ENCODE measurements at places on chromosomes 6 and 20.

- no peak for DNase-seq
These were observed 46.4 kb downstream of the TNFAIP3 start for GRCh38 chr6:137913434-137913833.

DNA sequence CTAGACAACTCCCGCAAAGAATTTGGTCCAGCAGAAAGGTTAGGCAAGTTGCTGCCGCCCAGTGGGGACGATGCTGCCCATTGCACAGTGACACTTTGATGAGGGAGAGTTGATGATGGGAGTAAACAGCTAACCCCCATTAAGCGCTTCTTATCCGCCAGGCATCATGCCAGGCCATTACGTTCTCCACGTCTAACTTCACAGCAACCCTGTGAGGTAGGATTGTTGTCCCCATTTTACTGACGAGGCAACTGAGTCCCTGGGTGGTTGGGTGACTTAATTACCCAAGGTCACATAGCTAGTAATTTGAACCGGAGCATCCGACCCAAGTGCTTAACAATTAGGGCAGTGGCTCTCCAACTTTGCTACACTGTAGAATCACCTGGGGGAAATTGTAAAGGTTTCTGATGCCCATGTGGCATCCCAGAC is 738 bp downstream of the RALGAPB start:
- DNase-seq: no peak

- peak; percentile 82 for DNase-seq
These were observed 285.8 kb upstream of the SUPT3H start for GRCh38 chr6:45663251-45664221.

- no peak for DNase-seq
These were observed 19.0 kb upstream of the SERINC3 start for GRCh38 chr20:44540834-44541233.

- DNase-seq: peak; percentile 81
These were observed 628 bp downstream of the NKAIN4 start for GRCh38 chr20:63253438-63254231.

DNA sequence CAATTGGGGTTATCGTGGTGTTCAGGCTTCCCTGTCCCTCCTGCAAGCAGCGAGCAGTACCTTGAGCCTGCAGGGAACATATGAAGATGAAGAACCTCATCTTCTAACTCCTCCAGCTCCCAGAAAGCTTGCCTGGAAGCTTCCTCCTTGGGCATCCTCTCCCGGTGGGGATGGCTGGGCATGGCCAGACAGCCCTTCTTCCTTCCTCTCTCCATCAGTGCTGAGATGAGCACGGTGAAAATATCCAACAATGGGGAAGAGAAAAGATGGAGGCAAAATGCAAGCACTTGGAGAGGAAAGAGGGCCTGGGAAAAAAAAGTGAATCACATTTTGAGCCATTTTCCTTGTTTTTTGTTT is 107.7 kb upstream of the FOXA2 start:
- DNase-seq: no peak

DNA sequence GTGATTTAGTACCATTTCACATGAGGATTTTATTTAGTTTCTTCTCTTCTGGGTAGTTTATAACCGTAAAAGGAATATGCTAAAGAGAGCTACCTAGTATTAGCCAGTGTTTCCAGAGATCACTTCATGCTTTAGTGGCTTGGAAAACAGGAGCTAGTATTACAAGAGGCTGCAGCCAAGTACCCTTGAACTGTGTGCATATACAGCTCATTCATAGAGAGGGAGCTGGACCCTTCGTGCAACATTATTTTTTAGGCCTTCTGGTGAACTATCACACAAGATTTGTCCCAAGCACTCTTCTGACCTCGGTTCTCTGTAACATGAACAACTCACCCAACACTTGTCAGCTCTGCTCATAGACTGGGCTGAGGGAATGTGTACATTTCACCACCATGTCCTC is 74.9 kb upstream of the RIN2 start:
- no peak for DNase-seq

DNA sequence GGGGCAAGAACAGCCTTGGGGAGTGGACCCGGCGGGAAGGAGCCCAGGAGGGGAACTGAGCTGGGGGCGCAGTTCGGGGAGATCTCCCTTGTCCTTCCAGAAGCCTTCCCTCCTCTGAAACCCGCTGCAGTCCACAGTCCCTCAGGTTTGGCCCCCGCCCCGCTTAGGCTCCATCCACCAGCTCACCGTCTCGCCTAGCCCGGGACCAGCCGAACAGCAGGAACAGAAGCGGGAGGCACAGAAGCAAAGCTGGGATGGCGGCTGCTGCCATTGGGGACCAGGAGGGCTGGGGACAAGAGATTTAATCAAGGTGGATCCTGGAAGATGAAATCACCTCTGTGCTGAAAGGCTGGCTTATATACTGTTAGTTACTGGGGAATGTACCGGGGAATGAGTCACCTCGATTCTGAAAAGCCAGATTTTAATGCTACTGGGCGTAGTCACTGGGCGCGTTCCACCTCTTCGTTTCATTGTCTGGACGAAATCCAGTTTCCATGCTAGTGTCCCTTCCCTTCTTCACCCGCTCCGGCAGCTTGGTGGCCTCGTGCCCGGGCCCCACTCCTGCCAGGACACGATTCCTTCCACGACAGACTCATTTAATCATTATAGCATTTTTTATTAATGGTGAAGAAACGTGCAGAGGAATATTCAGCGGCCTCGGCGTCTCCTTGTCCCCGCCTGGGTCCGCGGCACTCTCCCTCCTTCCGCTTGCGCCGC is at the start of gene RAET1L:
Gene RAET1L (minus strand): TSS at position 332 of the 717 bp plus-strand sequence. CDS start 61 bp downstream, at position 271.
- no peak for DNase-seq

- no peak for DNase-seq
These were observed 324.2 kb upstream of the RUNX2 start for GRCh38 chr6:45003961-45004360.

DNA sequence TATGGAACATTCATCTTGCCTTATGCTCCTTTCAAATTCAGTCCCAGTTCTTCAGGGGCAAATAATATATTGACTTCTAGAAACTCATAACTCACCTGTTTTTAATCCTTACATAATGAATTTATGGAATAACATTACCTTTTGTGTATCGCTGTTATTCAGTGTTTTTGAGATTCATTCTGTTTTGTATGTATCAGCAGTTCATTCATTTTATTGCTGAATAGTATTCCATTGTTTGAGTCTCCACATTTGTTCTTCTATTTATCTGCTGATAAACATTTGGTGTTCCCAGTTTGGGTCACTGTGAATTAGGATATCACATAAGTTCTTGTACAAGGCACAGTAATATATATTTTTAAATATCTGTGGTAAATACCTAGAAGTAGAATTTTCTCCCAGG is 5.1 kb downstream of the SEMG2 start:
- no peak for DNase-seq

- DNase-seq: no peak
These were observed 90.3 kb downstream of the FYN start for GRCh38 chr6:111782887-111783466.

- no peak for DNase-seq
These were observed 366.1 kb downstream of the MAFB start for GRCh38 chr20:40322941-40323340.

- DNase-seq: no peak
These were observed 72.3 kb upstream of the SMLR1 start for GRCh38 chr6:130754786-130755367.

GRCh38 chr6:122289762-122290539 is 109.5 kb upstream of the HSF2 start:
- peak; percentile 31 for DNase-seq

DNA sequence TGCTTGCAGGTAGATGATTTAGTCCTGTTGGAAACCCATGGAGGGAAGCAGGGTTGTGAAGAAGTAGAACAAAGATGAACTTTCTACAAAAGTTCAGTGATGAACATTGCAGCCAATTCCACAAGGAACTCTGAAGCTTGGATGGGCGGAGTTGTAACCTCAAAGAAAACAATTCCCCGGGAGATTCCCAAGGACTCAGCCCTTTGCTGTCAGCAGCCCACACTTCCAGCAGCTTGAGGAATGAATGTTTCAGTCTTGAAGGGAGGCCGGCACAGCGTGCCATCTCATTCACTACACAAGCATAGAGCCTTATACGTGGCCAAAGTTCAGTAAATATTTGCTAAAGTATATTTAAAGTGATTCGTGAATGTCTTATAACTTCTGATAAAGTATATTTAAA is 269.4 kb downstream of the NKAIN2 start:
- no peak for DNase-seq

DNA sequence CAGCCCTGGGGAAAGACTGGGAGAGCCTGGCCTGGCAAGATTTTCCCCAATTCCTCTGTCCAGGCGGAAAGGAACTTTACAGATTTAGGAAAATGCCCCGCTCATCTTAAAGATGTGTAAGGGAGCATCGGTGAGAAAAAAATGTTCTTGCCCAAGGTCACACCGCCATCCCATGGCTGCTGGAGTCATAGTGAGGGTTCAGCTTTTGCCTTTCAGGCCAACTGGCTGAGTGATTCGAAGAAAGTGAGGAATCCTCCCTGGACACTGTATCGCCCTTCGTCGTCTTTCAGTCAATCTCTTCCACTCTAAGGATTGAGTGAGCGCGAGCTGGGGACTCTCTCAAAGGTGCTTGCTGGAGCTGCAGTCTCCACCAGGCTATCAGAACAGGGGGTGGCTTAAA is 1.4 kb downstream of the WFDC2 start:
- no peak for DNase-seq

DNA sequence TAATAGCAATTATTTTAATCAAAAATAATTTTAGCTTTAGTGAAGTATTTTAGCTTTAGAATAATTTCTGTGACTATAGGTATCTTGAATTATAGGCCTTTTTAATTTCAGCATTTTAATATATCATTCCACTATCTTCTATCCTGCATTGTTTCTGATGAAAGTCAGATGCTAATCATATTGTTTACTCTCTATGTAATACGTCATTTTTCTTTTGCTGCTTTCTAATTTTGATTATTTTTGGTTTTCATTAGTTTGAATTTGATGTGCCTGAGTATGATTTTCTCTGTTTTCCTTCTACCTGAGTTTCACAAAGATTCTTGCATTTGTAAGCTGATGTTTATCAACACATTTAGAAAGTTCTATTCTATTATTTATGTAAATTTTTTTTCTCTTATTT is 17.4 kb upstream of the ADGRG6 start:
- no peak for DNase-seq

- no peak for DNase-seq
These were observed 104.2 kb upstream of the THEMIS start for GRCh38 chr6:128005009-128005408.

DNA sequence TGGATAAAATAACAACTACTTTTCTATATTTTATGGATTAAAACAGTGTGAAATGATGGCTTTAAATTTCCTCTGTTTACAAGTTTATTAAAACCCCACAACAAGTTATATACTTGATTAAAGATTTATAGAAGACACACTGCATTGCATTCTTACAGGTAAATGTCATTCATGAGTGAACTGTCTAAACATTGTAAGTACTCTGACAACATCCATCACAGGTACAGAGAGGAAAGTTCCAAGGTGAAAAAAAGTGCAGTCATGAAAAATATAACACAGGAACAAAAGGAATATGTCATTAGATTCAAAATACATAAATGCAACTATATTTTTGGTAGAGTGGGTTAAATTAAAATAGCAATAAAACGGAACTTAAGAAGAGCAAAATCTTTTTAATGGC is 156.9 kb downstream of the KHDRBS2 start:
- DNase-seq: no peak

DNA sequence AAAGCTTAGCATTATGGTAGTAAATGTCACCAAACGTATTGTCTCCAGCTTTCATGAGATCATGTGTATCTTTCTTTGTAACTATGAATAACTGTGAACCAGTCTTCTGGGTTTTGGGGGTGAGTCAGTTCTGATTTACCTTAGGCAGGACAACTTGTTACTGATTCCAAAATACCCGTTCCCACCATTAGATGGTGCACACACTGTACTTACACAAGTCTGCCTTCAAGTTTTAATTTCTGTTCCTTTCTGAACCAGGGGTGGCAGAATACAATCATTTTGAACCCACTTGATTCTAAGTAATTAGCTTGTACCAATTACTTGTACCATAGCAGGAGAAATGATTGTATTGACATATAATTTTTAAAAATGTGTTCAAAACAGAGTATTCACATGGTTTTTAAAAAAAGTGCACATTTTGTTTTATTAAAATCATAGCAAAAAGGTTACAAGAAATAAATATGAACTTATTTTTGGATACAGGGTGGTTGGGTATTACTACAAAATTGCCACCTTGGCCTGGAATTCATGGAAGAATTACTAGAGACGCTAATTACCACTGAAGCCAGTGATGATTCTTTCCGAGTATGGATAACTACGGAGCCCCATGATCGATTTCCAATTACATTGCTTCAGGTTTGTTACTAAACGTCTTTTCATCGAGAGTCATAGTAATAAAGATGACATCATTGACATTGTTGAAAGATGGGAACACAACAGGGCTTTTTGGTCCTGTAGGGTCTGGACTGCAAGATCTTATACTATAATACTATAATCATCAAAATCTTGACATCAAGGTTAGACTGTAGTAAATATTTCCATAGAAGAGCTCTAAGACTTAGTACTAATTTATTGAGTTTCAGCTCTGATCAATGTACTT is 75.2 kb upstream of the GLP1R start:
- no peak for DNase-seq

- DNase-seq: no peak
These were observed 103.0 kb downstream of the DLL1 start for GRCh38 chr6:170187669-170188566.

DNA sequence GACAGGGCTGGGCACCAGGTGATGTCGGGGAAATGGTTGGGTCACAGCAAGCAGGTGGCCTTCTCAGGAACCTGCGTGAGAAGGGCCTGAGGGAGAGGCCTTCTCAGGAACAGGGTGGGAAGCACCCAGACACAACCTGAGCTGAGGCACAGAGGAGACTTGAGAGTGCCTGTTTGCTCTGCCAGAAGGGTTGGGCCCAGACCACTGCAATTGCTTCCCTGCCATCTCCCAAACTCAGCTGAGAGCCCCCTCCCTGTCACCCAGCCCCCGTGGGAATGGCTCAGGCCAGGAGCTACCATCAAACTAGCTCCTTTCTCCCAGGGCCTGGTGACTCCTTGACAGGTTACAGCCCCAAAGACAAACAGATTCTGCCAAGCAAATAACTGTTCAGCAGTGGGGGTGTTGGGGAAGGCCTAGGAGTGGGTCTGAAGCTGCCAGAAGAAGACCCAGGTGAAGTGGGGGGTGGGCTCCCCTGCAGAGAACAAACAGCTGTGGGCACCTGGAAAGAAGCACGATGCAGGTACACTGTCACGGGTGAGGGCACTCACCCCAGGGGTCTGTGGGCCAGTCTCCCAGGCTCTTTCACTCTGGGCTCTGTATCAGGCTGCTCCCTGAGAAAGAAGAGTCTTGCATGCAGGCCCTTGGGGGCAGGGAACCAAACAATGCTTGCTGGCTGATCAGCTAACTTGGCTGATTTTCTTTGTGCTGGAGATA is 30.4 kb upstream of the SPDEF start:
- no peak for DNase-seq

Measured in right kidney (tissue), 9 donors.